Inflammatory macrophage (primary cell): ENCODE measurements at places on chromosomes 7 and 10.

GRCh38 chr10:133616371-133617130 lies 10.0 kb downstream of the FRG2B start:
- no peak for DNase-seq

GRCh38 chr10:48762064-48763042 lies 77.7 kb downstream of the WDFY4 start:
- DNase-seq: peak; percentile 81

DNA sequence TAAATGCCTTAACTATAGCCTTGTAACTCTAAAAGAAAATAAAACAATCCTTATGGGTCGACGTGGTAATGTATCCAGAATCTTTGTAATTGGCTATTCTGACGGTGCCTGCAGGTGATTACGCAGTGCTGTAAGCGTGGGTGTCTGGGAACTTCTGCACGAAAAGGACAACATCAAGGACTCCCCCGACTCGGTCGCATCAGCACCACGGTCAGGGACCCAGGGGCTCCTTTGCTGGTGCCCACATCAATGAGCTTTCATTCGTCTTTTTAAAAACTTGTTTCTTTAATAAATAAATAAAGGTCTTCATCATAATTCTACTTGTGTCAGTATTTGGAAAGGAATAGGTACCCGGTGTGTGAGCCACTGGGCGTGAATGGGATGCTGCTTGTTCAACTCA lies 13.2 kb downstream of the MKI67 start:
- DNase-seq: no peak

DNA sequence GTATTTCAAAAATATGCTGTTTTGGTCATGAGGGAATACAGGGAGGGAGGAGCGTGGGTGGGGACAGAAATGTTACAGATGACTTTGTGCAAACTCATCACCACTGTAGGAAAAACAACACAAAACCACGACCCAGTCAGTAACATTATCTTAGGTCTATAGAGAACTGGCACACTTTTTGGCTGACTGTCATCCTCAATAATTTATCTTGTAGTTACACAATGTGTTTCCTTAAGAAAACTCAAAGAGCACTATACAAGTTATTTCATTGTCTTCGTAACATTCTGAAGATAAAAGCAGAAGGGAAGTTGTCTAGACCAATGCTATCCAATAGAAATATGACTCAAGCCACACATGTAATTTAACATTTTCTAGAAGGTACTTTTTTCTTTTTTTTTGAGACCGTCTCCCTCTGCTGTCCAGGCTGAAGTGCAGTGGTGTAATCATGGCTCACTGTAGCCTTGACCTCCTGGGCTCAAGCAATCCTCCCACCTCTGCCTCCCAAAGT lies 16.9 kb upstream of the CDK14 start:
- peak; percentile 39 for DNase-seq

DNA sequence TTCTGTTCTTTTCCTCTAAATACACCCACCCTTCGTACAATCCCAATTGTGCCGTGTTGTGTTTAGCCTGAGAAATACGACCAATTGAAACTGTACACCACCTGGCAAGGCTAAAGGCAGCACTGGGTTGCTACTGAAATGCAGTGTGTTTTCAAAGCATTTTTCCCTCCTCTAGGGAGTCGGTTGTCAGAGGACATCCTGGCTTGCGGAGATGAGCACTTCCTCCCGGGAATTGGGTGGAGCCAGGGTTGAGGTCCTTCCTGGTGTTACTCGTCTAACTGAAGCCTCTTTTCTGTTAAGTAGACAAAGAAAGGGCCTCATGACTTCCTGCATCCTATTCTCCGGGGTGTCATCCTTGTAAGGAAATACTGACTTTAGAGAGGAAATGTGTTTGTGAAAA lies 133.5 kb downstream of the MTPAP start:
- DNase-seq: no peak

DNA sequence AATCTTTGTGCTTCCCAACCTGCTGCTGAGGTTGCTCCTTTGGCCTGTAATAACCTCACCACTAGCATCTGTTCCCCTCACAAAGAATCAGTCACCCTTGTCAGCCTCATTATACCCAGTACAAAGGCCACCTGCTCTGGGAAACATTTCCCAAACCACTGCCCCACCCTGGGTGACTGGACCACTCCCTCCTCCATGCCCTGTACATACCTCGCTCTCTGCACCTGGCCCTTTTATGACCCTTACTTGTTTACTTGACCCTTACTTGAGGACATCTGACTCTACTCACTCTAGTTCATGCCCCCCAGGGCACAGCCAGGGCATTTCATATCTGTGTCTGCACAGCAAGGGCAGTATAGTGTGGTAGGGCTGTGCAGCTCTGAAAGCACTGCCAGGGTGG lies 21.4 kb upstream of the AOC1 start:
- no peak for DNase-seq

- peak; percentile 93 for DNase-seq
These were observed 99.3 kb downstream of the ARHGAP22 start for GRCh38 chr10:48505394-48506112.

- DNase-seq: no peak
These were observed 8.9 kb downstream of the SEC31B start for GRCh38 chr10:100510533-100511308.

GRCh38 chr10:58784361-58784760 lies 271.7 kb downstream of the BICC1 start:
- DNase-seq: no peak

DNA sequence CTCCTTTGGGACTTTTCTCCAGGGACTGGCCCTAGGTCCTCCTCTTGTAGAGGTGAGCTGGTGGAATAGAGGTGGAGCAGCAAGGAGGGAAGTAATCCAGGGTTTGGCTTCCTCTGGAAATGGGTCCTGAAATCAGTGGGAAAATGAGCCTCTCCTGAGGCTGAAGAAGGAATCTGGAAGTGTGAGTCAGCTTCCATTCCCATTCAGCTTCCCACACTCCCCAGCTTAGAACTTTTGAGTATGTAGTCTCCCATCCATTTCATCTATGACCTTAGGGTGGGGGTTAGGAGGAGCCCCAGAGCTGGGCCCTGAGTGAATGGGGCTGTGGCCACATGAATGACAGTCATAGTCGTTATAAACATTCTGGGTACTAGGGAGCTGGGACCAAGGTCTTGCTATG lies 17.7 kb downstream of the LDB1 start:
- DNase-seq: no peak

GRCh38 chr10:76547352-76547972 lies 1090.1 kb downstream of the KCNMA1 start:
- DNase-seq: peak; percentile 71

GRCh38 chr7:83212883-83213282 lies 50.2 kb upstream of the PCLO start:
- no peak for DNase-seq

DNA sequence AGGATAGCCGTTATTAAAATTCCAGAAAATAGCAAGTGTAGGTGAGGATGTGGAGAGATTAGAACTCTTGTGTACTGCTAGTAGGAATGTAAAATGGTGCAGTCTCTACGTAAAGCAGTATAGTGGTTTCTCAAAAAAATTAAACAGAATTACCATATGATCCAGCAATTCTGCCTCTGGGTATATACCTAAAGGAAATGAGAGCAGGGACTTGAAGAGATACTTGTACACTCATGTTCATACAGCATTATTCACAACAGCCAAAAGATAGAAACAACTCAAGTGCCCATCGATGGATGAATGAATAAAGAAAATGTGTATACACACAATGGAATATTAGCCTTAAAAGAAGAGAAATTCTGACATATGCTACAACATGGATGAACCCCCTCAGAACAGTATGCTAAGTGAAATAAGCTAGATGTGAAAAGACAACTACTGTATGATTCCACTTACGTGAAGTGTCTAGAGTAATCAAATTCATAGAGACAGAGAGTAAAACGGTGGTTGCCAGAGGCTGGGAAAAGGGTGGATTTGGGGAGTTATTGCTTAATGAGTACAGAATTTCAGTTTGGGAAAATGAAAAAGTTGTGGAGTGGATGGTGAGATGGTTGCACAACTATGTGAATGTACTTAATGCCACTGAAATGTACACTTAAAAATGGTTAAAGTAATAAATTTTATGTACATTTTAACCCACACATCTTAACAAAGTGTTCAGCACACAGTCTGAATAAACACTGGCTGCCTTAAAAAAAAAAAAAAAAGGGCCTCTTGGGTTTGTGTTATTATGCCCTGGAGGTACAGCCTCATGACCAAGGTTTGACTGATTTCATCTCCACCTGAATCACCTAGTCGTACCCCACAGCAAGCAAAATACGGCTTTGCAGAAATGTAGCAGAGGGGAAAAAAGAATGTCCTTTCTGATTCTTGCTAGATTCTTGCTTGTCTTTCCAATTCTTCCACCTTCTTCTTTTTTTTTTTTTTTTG lies 26.2 kb downstream of the BUB3 start:
- DNase-seq: no peak

- peak; percentile 61 for DNase-seq
These were observed 133.6 kb downstream of the ZMIZ1 start for GRCh38 chr10:79202188-79203013.

DNA sequence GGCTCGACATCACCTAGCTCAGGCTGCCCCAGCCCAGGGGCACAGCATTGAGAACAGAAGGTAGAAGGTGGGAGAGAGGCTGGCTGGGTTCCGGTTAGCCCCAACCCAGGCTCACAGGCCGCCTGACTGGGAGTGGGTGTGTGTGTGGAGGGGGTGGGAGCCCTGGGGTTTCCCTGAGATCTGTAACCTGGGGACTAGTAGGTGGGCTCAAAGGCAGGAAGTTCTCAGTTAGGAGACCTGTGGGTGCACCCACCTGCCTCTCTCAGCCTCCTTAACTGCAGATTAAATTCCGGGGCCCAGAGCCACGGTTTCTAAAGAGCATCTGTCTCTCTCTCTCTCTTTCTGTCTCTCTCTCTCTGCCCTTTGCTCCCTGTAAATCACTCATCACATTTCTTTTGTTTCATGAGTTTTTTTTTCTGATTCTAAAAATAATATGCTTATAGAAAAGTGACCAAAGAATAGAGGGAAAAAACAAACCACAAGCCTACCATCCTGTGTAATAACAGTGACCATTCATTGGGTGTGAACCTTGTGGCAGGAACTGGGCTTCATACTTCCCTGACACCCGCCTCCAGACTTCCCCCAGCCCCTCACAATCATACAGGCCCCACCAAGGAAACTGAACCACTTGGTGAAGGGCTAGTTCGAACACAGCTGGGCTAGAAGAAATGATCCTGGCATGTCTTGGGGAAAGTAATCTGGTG lies 83.4 kb upstream of the SMNDC1 start:
- no peak for DNase-seq

- DNase-seq: no peak
These were observed 135.3 kb upstream of the MEOX2 start for GRCh38 chr7:15821484-15822427.

GRCh38 chr7:26948617-26949118 lies 84.3 kb upstream of the SKAP2 start:
- no peak for DNase-seq

DNA sequence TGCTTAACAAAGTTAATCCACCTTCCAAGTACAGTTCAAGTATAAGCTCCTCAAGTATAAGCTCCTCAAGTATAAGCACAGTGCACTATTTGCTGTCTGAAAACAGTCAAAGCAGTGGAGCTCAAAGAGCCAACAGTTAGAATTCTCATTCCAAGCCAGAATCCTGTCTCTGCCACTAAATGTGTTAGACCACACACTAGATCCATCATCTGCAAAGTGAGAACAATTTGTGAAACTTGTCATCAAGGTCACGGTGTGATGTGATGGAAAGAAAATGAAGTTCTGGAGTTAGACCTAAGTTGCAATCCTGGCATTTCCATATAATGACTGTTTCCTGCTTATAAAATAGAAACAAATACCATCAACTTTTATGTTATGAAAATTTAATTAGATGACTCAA lies 602.5 kb downstream of the TNS3 start:
- no peak for DNase-seq

DNA sequence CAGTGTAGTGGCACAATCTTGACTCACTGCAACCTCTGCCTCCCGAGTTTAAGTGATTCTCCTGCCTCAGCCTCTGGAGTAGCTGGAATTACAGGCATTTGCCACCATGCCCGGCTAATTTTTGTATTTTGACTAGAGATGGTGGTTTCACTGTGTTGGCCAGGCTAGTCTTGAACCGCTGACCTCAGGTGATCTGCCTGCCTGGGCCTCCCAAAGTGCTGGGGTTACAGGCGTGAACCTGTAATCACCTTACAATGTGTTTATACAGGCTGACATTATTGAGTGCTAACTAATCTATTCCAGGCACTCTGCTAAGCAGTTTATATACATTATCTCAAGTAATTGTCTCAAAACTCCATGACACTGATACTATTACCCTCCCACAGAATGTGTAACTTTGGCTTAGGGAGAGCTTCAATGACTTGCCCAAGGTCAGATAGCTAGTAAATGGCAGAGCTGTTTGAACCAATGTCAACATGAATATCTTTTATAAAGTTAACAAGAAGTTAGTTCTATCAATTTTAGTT lies 36.8 kb downstream of the KIFBP start:
- no peak for DNase-seq

- no peak for DNase-seq
These were observed 39.1 kb upstream of the ABLIM1 start for GRCh38 chr10:114697061-114697598.

DNA sequence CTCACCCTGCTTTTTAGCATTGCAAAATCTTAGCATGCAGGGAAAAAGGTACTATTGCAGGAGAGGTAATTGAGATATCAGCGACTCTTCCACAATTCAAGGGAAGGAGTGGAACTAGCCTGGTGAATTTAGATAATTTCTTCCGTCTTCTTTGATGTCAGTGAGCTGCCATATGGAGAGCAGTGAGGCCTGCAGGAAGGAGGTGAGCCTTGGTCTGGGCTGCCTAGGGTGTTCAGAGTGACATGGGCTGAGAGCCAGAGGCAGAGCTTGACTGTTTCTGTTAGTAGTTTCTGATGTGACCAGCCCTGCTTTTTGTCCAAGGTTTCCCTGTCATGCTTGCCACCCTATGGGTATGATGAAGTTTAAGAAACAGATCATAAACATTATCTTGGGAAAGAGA lies 28.6 kb downstream of the KAT6B start:
- no peak for DNase-seq

GRCh38 chr10:119242186-119242585 lies 34.8 kb downstream of the GRK5 start:
- no peak for DNase-seq

DNA sequence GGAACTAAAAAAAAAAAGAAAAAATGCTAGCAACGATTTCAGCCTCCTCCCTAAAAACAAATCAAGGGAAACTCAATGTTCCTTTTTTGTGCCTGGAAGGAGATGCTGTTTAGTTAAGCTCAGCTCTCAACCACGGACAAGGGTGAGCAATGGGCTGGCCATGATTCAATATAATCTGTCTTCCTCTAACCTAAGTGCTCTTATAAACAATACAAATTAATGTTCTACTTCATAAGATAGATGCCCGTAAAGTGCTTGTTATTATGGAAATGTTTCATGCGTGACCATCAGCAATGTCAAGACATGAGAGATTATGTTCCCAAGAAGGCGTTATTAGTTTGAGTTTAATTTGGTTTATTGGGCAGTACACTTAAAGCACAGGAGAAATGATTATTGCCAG lies 320.3 kb downstream of the SFMBT2 start:
- no peak for DNase-seq

GRCh38 chr10:22599048-22599561 lies 115.3 kb downstream of the PIP4K2A start:
- DNase-seq: no peak
